Left lung (tissue), 14 donors: ENCODE measurements at places on chromosomes 13 and 19. TPM values are rescaled to one million over a fixed set of nuclear protein-coding genes. Genes with fewer than 3 reads are reported as not detected.
A peak's percentile ranks its signal among the peaks of the same experiment; 100 is the strongest.

GRCh38 chr13:106498571-106498970, 36.9 kb downstream of the EFNB2 start:
- no peak for DNase-seq

- no peak for DNase-seq
These were observed 1561.0 kb upstream of the MIR17HG start for GRCh38 chr13:89786531-89786930.

GRCh38 chr19:16035601-16036297, 40.5 kb upstream of the TPM4 start:
- no peak for DNase-seq

- DNase-seq: no peak
These were observed 23.1 kb upstream of the COG3 start for GRCh38 chr13:45441633-45442032.

- no peak for DNase-seq
These were observed 334.8 kb downstream of the SLC7A1 start for GRCh38 chr13:29260684-29261083.

DNA sequence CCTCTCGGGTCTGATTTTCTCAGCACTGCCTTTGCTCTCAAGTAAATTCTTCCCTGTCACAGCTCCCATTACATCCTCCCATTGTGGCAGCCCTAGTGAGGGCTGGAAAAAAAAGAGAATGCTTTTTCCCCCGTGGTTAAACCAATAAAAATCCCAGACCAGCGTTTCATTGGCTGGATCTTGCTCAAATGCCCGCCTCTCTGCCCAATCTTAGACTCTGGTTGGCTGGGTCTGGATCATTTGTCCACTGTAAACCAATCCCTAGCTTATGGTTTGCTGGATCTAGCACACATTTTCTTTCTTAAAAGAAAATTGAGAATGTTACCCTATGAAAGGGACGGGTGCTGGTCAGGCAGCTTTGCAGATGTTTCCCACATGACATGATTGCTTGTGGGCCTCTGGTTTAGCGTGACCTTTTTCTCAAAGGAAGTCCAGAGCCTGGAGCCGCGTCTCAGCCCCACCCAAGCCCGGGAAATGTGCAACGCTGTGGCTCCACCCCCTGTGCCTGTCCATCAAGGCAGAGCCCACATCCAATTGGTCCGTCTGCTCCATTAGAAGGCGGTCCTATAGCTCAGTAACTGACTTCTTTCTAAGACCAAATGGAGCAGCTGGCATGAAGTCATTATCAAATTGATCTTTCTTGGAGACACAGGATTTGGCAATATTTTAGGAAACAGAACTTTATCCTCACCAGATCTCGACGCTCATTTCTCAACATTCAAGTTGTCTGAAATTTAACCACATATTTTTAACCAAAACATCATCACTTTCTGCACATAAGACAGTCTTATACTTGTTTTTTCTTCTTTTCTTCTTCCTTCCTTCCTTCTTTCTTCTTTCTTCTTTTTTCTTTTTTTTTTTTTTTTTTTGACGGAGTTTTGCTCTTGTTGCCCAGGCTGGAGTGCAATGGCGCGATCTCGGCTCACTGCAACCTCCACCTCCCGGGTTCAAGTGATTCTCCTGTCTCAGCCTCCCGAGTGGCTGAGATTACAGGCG, 2.6 kb upstream of the MCEMP1 start:
- DNase-seq: peak; percentile 87

DNA sequence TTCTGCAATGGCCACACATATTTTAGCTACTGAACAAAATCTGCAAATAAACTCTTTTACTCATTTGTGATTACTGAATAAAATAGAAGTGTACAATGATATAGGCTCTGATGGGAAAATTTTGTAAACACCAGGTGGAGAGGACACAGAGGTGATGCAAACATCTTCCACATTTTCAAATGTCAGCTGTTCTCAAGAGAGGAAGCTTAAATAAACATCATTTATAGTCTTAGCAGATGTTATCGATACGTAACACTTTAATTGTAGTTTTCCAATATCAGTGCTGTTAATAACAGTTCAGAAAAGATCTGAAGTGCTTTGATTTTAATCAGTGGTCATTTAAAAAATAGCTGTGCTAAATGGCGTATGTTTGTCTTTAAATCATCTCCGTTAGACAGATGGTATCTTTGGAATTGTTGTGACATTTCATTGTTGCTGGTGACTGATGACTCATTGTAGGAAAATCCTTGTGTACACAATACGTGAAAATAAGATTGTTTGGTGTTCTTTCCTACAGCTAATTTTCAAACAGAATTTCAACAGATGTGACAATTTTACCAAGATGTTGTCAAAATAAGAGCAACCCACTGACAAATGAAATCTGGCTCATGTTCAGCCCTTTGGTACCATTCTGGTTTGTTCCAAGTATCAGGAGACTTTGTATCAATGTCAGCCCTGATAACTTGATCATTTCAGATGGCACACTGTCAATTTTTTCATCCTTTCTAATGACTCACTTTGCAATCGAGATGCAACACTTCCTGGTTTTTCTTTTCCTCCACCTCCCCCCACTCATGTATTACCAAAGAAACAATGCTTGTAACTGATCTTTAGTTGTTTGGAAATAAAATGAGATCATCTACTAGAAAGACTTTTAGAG, 516.0 kb downstream of the DCT start:
- DNase-seq: no peak

DNA sequence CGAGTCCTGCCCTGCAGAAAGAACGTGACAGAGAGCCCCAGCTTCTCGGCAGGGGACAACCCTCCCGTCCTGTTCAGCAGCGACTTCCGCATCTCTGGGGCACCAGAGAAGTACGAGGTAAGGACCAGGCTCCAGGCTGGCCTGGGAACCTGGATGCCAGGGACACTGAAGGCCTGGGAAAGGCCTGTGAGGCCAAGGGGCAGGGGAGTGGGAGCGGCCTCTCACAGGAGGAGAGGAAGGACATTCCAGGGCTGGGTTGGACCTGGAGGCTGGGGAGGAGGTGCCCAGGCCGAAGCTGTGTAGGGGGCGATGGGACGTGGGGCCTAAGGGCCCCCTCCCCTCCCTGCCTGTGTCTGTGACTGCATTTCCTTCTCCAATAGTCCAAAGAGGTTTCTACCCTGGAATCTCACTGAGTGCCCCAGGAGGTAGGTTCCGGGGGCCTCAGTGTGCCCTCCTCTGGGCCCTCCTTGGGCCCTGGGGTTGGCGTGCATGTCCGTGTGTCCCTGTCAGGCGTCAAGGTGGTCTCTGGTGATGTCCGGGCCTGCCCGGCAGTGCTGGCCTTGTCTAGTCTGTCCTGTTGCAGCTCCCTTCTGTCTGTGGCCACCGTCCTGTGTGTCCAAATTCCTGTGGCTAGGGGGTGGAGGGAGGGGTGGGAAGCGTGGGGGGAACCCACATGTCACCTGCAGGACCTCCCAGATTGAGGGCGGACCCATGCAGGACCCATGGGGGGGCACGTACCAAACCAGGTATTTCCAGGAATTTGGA, 16.9 kb upstream of the CD22 start:
- no peak for DNase-seq

GRCh38 chr19:30062907-30063649, 121.0 kb downstream of the URI1 start:
- DNase-seq: no peak

- no peak for DNase-seq
These were observed 5.9 kb downstream of the IFNL3 start for GRCh38 chr19:39238944-39239343.

The CGB3 gene
- not detected for total RNA-seq

The MAB21L1 gene
- total RNA-seq: 0.10 TPM

The NDUFA13 gene
- total RNA-seq: 246 TPM
